ENCODE measurements at places on chromosomes 6 and 20.

DNA sequence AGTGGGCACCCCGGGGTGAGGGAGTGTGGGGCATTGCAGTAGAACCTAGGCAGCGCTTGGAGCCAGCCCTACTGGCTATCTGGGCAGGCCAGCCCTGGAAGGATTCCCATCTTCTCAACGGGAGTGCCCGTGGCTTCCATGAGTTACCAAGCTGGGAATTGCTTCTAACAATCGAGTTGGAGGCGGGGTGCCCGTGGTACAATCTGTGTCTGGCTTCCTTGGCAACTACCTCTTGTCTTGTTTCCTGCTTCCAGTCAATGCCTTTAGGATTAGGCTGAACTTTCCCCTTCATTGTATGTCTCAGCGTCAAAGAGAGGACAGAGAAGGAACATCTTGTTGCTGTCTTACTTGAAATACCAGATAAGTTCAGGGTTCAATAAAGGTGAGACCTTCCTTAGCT is 33.3 kb downstream of the PPP1R14C start:
- no peak for DNase-seq

DNA sequence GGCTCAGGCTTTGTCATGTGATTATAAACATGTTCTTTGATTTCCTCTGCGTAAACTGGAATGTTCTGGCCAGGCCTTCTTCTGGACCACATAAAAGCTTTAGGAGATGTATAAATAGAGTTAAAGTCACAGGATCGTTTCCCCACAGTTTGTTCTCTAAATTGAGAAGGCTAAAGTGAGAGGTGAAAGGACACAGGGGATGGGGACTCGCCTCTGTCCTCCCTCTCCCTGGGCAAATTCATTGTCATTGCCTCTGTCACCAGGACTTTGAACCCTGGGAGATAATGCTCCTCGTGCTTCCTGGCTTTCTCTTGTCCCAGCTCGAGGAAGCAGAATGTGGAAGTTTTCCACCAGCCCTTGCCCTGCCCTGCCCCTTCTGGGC is 20.3 kb upstream of the ZFAND3 start:
- no peak for DNase-seq

GRCh38 chr20:5638023-5638422 is 112.2 kb upstream of the SHLD1 start:
- DNase-seq = no peak

- DNase-seq = no peak
These were observed 43.1 kb downstream of the ANKEF1 start for GRCh38 chr20:10077886-10078285.

GRCh38 chr6:11770546-11771466 is 7.8 kb downstream of the ADTRP start:
- DNase-seq = no peak

DNA sequence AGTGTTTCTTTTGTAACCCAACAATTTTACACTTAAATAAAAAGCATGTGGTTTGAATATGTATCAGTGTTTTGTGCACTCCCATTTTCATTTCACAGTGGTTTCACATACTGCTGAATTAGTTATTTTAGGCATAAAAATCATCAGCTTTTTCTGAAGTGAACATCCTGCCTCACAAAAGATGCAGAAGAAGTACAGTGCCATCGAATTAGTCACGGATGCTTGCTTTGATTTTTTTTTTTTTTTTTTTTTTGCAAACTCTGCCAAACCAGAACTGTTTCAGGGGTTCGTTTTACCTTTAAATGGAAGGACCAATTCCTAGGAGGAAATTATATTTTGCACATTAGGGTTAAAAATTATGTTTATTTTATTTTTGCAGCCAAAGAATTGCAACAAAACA is 158.6 kb downstream of the RPS12 start:
- no peak for DNase-seq

DNA sequence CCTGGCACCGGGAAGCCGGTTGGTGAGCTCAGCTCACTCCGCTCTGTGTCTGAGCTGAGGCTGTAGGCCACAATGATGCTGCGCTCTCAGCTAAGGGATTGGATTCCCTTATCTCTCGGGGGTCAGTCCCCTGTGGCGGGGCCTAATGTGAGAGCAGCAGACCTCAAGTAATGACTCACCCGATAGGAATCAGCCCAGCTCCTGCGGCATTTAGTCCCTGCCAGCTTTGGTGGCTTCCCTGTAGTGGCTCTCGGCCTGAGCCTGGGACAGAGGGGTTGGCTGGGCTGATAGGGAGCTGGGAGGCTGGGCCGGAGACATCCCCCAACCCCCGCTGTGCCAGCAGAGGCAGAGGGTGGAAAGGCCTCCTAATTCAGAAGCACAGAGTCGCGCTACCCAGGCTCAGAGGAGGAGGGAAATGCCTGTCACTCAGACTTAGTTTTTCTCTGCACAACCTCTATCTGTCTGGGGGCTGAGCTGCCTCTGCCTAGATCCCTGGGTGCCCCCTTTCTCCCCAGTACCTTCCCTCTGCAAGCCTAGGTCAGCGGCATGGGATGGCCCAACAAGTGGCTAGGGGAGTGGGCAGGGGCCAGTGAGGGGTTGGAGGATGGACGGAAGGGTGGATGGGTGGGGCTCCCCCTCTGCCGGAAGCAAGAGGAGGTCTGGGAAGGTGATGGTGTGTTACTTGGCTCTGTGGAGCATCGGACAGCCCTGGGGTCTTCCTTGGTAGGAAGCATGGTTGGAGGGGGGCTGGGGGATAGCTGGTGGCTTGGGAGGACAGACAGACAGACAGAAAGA is 92.2 kb downstream of the CDH22 start:
- DNase-seq = no peak

DNA sequence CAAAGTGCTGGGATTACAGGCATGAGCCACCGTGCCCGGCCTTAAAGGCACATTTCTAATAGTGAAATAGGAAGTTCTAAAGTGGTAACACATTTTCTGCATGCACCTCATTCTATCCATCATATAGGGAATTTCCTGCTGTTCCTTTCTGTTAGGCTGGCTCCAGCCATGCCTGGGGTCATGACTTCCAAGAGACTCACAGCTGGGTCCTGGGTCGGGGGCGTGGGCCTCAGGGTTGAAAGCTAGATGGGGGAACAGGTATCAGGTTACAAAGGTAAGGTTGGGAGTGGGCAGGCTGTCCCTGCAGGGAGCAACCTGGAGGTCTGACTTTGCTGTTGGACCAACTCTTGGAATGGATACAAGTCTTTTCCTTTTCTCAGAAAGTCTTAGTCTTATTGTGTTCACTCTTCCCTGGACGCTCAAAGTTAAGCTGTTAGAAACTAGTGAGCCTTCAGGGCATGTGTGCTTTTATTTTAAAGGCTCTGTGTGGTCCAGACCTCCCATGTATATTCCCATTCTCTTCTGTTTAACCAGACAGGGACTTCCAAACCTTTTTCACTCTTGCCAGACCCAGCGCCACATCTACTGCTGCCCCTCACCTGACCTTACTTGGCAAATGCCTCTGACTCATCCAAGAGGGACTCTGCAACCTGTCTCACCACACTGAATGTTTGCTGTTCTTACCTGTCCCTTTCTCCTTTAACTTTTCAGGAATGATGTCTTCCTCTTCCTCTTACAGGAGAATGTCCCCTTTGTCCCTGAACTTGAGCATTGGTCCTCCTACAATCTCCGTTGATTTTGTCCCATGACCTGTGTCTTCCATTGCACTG is 64.4 kb downstream of the TMEM170B start:
- no peak for DNase-seq

- no peak for DNase-seq
These were observed 191.3 kb upstream of the FOXA2 start for GRCh38 chr20:22775671-22776139.

- no peak for DNase-seq
These were observed 225 bp downstream of the MAP3K5 start for GRCh38 chr6:136792095-136792409.

DNA sequence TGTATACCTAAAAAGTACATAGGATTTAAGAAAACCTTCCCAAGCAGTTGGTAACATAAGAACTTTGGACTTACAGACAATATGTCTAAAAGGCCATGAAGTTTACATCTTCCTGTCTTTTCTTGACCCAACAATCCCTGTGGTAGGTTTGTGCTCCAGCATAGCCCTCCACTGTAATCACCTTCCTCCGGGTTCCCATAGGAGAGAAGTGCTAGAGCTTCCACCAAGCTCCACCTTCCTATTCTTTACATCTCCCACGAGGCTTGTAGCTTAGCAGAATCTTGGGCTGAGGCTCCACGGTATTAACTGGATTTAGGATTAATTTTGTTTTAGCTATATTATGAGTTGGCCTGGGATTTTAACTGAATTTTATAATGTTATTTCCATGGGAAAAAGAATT is 23.3 kb downstream of the ADGRG6 start:
- DNase-seq = no peak

DNA sequence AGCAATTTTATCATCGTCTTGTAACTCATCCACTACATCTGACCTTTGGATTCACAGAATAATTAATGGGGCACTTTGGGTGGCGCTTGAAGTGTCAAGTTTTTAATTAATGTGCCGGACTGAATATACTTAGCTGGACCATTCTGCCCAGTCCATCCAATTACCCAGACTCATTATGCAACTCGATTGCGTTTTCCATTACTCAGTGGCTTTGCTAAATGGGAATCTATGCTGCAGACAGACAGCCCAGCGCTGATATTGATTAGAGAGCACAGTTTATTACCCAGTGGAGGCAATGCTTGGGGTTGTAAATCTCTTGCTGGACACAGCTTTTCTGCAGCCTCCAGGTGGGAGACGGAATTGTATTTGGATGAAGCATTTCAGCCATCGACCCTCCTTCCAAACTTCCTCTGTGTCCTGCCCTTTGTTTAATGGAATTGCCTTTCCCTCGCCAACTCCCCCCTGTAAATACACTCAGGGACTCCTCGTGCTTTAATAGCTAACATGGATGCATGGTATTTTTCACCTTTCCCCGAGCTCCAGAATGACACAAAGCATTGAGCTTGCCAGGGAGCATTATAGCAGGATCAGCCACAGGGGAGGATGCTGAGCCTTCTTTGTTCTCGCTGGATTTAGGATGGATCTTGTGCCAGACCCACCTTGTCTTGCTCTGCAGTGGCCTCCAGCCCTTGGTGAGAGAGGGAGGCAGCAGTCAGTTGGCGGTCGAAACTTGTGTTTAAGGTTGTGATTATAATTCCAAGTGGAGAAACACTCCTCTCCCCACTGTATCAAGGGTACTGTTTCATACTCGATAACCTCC is 59.7 kb downstream of the EDN3 start:
- DNase-seq = no peak

- DNase-seq = no peak
These were observed 189.2 kb upstream of the RAB32 start for GRCh38 chr6:146354451-146354850.

- DNase-seq = no peak
These were observed 338.7 kb downstream of the PREX1 start for GRCh38 chr20:48489046-48489463.

DNA sequence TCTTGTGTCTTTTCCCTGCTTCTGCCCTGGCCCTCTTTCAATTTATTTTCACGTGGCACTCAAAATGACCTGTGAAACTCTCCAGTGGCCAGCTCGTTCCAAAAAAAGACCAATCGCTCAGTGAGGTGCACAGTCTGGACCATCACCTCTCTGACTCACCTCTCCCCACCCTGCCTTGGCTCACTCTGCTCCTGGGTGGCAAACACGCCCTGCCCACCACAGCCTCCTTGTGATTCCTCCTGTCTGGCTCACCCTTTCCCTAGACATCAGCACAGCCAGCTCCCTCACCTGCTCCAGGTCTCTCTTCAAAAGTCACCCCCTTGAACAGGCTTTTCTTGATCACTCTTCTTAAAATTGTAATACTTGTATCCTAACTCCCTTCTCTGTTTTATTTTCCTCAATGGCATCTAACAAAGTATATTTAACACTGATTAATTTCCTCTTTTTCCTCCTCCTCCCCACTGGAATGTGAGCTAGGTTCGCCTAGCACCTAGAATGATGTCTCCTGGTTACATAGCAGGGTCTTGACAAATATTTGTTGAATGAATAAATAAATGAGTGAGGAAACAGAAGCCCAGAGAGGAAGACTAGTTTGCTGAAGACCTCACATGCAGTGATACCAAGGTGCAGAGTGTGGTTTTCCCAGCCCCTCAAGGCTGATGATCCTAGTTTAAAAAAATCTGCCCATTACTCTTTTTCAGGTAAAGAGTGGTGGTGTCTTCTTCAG is 109.0 kb downstream of the GJA10 start:
- DNase-seq = no peak

DNA sequence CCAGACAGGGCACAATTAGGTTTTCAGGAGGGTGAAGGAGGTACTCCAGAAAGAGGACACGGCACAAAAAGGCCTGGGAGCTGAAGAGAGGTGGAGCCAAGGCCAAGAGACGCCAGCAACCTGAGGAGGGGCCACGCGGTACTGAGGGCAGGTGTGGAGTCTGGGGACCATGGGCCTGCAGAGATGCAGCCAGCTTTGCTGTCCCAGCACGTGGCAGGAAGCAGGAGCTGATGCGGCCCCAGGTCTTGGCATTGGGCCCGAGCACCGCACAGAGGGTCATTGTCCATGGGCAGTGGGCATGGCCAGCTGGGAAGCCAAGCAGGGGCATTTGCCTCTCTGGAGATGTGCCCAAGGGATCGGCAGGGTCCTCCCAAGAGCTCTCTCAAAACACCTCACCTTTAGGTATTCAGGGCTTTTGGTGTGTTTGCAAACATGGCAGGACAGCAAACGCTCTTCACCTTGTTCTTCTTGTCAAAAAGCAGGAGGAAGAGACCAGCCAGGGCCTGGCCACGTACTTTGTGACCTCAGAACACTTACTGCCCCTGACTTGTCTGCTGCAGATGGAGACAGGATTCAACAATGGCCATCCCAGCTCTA is 1.4 kb upstream of the BPIFB1 start:
- no peak for DNase-seq

DNA sequence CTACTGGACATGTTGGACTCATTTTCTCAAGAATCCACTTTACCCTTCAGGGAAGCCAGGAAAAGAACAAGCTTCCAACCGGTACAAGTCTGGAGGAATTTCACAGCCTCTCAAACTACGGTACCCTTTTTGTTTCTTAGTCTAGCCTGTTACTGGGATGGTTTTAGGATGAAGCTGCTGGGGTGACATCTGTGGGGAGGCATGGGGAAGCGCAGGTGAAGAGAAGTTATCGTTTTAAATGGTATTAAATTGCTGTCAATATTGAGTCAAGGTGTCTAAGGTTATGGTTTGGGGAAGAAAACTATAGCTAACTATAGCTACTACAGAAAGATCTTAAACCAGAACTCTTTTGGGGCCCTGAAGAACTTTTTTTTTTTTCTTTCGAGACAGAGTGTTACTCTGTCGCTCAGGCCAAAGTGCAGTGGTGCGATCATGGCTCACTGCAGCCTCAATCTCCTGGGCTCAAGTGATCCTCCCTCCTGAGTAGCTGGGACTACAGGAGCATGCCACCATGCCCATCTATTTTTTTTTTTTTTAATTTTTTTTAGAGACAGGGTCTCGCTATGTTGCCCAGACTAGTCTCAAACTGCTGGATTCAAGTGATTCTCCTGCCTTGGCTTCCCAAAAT is 128.7 kb downstream of the RIN2 start:
- DNase-seq = no peak

- DNase-seq = no peak
These were observed 4.6 kb upstream of the ZSCAN31 start for GRCh38 chr6:28340310-28341095.
